ENCODE measurements at places on chromosomes 4 and X.
A peak's percentile ranks its signal among the peaks of the same experiment; 100 is the strongest.

- no peak for DNase-seq
Measured at GRCh38 chr4:165839615-165840333, 33.3 kb upstream of the TLL1 start.

GRCh38 chrX:151039351-151039750 lies 56.2 kb downstream of the HMGB3 start:
- no peak for DNase-seq

GRCh38 chr4:185597532-185598188 lies 62.4 kb upstream of the PDLIM3 start:
- DNase-seq: peak; percentile 42

DNA sequence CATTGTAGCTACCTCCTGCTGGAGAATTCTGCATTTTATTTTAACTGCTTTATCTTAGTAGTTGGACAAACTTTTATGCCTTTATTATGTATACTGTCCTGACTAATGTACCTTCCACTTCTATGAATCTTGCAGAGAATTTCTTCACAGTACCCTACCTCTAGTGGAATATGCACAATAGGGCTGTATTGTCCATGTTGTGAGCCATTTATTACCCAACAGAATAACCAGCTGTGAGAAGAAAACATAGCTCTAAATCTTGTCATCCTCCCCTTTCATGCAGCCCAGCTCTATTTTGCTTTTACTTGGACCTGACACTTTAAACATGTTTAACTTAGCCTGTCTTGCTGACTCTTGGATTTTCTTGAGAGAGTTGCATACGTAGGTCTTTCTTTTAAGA lies 56.2 kb downstream of the MCUB start:
- no peak for DNase-seq

DNA sequence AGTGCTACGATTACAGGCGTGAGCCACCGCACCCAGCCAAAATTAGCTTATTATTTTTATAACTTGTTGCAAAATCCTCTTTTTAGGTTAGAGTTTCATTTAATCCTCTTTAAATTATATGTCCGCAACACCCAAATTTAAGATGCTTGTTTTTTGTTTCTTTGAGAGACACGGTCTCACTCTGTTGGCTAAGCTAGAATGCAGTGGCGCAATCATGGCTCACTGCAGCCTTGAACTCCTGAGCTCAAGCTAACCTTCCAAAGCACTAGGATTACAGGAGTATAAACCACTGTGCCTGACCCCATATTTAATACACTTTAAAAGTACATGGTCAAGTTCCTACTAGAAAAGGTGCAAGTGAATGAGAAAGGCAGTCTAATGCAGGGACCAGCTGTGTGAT lies 2.2 kb downstream of the RBBP7 start:
- DNase-seq: no peak

- no peak for DNase-seq
Measured at GRCh38 chrX:56113785-56114436, 118.2 kb upstream of the KLF8 start.

- DNase-seq: no peak
Measured at GRCh38 chrX:2264179-2265030, 236.4 kb downstream of the DHRSX start.

GRCh38 chr4:93983140-93983539 lies 154.6 kb downstream of the ATOH1 start:
- no peak for DNase-seq

- DNase-seq: no peak
Measured at GRCh38 chr4:56055027-56055977, 106.6 kb downstream of the CEP135 start.

DNA sequence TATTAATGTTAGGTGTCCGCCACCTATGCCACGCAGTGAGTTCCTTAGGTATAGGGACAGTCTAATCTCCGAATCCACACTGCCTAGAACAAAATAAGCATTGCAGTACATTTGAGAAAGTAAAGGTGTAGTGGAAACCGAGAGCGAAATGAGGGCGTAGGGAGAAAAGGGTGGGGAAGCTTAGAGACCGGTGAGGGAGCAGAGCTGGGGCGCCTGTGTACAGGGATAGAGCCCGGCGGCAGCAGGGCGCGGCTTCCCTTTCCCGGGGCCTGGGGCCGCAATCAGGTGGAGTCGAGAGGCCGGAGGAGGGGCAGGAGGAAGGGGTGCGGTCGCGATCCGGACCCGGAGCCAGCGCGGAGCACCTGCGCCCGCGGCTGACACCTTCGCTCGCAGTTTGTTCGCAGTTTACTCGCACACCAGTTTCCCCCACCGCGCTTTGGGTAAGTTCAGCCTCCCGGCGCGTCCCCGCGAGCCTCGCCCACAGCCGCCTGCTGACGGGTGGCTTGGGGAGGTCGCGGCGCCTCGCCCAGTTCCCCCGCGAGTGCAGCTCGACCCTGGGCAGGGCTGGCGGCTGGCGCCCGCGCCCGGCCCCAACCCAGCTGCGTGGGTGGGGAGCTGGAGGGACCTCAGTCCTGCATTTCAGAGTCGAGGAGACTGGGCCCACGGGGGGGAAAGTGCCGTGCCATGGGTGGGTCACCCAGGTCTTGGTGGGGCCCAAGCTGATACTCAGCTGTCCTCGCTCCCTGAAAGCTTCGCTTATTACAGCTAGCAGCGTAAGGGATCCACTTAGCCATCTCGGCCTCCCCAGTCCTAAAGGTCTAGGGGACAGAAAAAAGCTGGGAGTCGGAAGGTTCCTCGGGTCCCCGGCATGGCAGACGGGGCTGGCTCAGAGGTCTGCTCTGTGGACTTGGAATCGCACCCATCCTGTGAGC lies at the start of gene ANXA3:
ANXA3 (plus strand) TSS at position 351 of the 932 bp plus-strand sequence. CDS start 2,704 bp downstream, outside the sequence.
- no peak for DNase-seq

DNA sequence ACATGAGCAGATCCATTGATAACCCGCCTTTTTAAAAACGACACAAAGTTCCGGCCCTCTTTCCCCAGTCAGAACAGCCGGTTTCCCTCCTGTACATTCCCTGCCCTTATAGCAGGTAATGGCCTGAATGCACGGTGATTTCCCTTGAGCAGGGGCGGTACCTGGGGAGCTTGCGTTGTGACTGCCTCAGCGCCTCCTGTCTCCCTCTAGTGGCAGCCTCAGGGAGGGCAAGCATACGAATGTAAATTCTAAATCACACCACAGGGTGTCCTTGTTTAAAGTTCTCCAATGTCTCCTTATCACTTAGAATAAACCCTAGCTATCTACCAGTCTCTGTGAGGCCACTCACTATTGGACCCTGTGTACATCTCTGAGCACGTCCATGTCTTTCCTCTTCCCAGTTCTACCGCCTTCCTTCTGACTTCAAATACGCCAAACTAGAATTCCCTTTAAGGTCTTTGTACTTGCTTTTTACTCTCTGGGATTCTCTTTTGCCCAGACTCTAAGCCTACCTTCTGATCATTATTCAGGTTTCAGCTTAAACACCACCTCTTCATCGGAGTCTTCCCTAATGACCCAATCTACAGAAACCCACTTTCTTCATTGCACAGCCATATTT lies 18.4 kb upstream of the LDB2 start:
- DNase-seq: peak; percentile 69

DNA sequence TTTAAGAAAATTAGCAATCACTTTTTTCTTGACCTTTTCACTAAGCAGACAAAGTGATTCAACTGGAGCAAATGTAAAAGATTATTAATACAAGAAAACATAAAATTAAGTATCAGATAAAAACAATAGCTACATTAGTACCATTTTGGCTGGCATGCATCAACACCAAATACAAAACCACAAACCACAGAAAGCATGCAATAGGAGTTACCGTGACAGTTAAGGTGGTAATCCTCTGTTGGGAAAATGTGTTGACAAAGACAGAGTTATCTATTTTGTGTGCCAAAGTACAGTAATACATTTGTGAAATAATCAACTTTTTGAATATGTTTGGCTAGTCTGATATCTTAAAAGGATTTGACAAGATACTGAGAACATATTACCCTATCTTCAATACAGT lies 89.8 kb upstream of the ETNPPL start:
- DNase-seq: no peak

- no peak for DNase-seq
Measured at GRCh38 chrX:31436424-31436823, 364.6 kb upstream of the FTHL17 start.

GRCh38 chrX:129632443-129632842 lies 22.3 kb downstream of the APLN start:
- DNase-seq: no peak

DNA sequence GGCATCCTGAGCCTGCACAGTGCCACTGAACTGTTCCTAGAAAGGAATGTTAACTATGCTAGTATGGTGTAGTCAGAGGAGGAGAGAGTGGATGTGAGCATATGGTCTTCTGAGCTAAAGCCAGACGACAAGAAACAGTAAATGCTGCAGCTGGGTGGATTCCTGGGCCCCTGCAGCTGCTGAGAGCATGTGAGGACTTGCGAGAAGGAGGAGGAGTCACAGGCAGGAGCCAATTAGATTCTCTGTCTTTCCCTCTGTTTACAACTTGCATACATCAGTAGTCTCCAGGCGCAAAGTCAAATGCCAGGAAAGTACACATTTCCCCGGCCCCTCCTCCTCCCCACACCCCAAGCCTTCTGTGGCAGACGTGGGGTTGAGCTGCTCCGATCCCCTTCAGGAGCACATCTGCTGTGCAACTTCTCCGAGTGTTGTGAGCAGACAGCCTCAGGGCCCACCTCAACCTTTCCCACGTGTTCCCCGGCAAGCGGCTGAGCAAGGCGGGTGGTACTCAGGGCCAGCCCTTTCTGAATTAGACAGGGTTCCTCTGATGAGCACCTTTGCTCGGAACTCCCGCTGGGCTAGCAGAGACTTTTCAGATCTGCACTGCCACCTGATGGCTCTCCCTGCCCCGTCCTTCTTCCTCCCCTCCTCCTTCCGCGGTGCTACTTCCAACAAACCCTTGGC lies 108.7 kb upstream of the ATP6AP2 start:
- DNase-seq: no peak

GRCh38 chr4:40261231-40262076 lies 64.6 kb downstream of the RHOH start:
- no peak for DNase-seq

DNA sequence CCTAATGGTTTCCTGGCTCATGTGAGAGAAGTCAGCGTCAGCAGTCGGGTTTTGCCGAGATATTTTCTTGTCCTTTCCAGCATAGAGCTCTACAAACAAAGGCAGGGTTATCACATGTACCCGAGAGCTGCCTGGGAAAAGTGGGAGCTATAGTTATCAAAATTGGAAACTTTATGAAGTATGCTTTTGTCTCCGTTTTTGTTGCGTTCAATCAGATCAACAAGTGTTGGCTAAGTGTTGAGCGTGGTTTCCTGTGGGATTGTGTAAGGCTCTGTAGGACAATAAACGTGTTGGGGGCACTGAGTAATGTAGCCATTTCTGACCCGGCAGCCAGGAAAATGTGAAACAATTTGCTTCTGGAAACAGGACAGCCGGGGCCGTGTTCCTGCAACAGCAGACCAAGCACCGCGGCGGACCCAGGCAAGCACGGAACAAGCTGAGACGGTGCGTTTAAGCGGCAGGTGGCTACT lies at the start of gene BMX:
BMX (plus strand) TSS at position 311 of the 470 bp plus-strand sequence. CDS start 7,547 bp downstream, outside the sequence.
- DNase-seq: no peak
